ENCODE measurements at places on chromosomes 2 and 18.

GRCh38 chr2:99112617-99113016 is 28.9 kb upstream of the C2orf15 start:
- no peak for DNase-seq

DNA sequence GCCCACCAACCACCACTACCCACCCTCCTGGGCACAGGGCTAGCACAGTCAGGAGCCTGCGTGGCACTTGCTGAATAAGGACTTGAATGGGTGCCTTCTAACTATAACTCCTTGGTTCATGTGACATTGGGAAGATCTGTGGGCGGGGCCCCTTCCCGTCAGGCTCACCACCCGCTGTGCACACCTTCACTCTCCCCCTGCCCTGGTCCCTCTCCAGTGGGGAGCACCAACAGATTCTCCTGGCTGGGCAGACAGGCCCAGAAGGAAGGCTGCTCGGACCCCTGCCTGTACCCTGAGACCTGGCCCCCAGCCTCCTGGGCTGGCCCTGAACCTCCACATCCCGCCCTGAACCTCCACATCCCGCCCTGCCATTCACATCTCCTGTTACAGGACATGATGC is 33.4 kb upstream of the POMC start:
- DNase-seq = no peak

- DNase-seq = no peak
These were observed 352.9 kb downstream of the LPIN1 start for GRCh38 chr2:12099374-12099773.

GRCh38 chr2:77328134-77328931 is 193.8 kb downstream of the LRRTM4 start:
- DNase-seq = no peak

- no peak for DNase-seq
These were observed 23.7 kb downstream of the ASB1 start for GRCh38 chr2:238450440-238450861.

- DNase-seq = peak; percentile 57
These were observed 18.0 kb downstream of the MAL start for GRCh38 chr2:95043300-95044093.

- no peak for DNase-seq
These were observed 64.3 kb upstream of the RTN4 start for GRCh38 chr2:55114597-55114996.

GRCh38 chr2:210561475-210561874 is 5.1 kb downstream of the CPS1 start:
- no peak for DNase-seq

DNA sequence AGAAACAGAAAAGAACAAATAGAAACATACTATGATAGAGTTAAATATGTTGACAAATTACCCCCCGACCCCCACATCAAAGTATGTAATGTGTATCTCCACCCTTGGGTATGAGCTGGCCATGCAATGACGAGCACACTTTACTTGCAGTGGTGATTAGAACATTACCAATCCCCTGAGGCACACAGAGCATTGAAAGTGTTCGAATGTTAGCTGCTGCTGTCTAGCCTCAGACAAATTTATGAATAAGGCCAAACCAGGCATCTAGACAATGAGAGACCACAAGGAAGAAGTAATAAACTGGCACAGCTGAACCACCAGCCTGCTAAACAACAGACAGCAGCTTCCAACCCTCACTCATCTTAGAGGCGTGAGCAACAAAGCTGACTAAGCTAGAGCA is 380.5 kb downstream of the DSEL start:
- no peak for DNase-seq

DNA sequence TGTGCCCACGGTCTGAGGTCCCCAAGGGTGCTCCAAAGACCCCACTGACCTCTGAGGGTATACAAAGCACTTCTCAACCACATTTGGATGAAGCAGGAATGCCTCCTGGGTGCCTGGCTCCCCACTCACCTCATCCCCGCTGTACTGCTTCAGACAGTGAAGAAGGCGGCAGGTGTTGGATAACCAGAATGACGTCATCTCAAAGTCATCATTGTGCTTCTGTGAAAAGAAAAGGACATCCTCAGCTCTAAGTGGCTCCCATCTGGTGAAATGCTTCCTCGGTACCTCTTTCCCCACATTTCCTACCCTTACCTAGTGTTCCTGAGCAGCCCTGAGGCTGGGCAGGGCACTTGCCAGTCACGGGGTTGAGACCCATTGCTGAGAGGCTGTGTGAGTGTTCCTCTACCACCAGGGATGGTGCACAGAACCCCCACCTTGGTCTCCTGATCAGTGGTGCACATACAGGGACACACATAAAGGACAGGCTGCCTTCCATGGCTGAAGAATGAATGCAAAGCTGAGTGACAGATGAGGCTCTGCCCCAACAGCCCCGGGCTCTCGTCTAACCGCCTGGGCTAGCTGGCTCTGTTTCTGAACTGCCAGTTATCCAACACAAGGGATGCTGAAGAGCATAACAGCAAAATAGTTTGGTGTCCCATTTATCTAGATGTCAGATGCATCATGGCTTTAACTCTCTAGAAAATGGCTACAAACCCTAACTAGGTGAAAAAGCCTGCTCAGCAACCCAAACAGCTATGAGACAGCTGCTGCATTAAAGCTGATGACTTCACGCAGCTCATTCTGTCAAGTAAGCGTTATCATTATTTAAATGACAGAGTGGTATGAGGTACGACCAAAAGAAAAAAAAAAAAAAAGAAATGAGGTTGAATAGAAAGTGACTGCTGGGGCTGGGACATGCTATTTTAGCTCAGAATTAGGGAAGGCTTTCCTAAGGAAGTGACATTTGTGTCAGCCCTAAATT is 28.2 kb upstream of the ACAA2 start:
- DNase-seq = no peak

DNA sequence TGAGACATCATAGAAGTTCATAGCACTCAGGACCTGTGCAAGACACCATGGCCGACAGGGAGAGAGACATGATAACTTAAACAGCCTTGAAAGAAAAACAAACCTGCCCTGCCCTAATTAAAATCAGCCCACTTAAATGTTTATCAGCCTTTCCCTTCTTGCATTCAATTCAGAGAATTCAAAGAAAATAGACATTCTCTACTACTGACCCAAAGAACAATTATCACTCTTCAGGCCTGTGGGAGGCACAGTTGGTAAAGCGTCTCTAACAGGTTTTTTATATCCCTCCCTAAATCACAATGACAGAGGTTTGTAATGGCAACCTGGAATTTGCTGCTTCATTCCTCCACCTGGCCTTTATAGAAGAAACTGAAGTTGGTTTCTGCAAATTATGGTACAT is 1.7 kb downstream of the CDK15 start:
- no peak for DNase-seq

GRCh38 chr2:197011801-197012641 is 85.5 kb upstream of the PGAP1 start:
- DNase-seq = peak; percentile 53

DNA sequence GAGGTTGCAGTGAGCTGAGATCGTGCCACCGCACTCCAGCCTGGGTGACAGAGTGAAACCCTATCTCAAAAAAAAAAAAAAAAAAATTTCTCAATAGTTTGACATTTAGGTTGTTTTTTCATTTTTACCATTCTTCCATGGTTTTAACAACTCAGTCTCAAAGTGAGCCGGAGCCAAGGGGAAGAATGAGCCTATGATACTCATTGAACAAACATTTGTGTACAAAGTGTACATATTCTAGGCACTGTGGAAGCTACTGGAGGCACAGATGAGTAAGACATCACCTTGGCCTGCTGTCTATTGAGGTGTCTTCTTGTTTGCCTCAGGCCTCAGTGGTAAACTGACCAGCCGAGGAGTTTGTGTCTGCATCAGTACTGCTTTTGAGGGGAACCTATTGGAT is 21.9 kb downstream of the CENPO start:
- DNase-seq = no peak

GRCh38 chr18:3449512-3450011 is 410 bp upstream of the TGIF1 start:
- DNase-seq = no peak

- DNase-seq = no peak
These were observed 82.1 kb upstream of the CCDC68 start for GRCh38 chr18:55041366-55041765.

DNA sequence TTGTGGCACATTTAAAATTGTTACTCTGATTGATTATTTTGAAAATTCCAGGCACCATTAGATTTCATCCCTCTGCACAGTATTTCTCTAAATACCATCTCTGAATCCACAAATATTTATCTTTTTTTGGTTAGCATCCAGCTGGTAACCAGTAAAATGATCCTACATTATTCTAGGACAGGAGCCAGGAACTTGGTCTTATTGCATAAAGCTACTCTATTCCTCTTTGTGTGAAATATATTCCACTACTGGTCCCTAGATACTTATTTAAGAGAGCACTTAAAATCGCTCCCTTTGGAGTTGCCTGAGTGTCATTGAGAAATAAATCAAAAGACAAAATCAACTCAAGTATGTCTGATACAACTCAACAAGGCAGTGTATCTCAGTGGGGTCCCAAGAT is 7.4 kb upstream of the MBOAT2 start:
- no peak for DNase-seq

DNA sequence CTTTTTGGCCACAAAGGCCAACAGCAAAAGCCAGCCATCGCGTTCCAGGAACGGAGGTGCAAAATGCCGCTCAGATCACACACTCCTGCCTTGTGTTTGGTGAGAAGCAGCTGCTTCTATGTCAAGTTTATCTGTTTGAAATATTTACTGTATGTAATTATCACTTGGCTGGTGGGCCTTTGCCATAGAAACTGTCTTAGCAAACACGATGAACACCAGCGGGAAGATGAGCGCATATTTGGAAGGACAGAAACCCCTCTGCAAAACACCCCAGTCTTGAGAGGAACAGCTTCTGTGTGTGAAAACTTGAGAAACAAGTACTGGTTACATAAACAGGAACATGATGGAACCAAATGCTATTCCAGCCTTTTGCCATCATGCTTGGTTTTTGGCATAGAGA is 59.7 kb downstream of the SCG2 start:
- DNase-seq = no peak

- no peak for DNase-seq
These were observed 6.0 kb upstream of the NFATC1 start for GRCh38 chr18:79389689-79390088.

DNA sequence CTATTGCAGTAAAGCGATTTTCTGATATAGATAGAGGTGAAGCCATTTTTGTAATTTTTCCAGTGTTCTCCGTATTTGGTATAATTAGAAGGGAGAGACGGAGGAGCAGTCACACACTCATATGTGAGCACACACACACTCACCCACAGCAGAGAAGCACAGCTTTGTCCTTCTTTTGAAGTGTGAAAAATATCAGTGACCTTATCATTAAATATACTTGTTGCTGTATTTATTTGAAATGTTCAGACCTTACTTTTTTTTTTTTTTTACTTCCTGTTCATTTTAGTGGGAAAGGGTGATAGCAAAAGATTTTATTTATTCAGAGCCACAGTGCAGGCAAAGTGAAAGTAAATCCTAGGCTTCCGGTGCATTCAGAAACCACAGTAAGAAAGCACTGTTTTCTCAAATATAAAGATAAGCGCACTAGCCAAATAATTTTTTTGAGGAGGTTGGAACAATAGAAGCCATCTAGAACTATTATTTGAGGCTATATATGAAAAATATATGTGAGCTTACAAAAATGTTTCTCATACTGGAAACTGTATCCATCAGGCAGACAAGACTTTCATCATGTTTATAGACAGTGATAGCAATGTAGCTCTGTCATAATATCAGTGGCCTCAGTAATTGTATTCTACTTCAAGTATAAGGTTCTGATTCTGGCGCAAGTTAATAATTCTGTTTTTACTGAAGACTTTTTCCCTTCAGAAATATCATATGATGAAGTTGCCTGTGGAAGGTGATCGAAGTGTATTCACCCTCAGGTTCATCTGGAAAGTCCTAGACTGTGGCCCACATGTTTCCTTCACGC is 37.2 kb downstream of the TSHZ1 start:
- DNase-seq = no peak

DNA sequence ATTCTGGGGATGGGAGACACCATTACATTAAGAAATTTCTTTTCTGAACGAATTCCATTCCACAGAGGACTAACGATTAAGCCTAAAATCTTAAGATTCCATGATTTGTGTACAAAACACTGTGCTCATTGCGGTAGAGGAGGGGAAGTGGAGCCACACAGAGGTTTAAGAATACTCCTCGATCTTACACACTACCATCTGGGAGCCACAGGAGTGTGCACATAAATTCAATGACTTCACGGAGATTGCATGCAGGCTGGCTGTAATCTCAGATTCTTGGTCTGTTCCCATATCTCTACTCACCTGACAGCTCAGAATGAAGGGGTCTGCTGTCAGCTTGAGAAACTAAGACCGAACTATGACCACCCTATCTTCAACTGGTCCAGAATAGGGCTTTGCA is 762 bp downstream of the VPS4B start:
- DNase-seq = no peak

DNA sequence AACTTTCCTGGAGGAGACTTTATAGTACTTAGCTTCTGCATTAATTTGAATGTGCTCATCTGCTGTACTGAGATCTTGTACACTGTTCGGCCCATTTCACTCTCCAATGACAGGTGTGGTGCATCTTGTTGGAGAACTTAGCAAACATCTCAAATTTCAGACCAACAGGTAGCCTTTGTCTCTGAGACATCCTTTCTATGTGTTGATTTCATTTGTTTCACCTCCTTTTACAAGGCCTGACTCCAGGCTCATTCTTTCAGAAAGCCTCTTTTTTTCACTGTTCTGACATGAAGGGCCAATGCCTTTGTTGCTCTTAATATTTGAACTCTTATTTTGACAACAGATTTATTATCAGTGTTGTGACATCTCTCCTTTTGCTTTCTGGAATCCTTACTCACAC is 271.8 kb upstream of the FANCL start:
- no peak for DNase-seq

DNA sequence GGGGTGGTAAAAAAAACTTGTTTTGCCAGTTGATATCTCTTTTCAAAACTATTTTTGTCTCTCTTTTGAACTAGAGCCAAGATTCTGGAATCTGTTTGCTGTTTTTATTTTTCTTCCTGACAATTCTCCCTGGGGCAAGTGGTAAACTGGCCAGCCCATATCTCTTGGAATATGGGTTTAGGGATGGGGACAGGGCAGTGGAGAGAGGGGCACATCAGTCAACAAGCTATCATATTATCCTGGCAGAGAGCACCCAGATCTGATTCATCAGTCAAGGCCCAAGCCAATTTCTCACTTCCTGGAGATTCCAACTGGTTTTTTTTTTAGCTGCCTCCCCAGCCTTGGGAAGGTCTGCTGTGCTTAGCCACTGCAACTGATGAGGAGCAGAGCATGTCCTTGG is 52.3 kb downstream of the ARHGAP28 start:
- DNase-seq = peak; percentile 53

DNA sequence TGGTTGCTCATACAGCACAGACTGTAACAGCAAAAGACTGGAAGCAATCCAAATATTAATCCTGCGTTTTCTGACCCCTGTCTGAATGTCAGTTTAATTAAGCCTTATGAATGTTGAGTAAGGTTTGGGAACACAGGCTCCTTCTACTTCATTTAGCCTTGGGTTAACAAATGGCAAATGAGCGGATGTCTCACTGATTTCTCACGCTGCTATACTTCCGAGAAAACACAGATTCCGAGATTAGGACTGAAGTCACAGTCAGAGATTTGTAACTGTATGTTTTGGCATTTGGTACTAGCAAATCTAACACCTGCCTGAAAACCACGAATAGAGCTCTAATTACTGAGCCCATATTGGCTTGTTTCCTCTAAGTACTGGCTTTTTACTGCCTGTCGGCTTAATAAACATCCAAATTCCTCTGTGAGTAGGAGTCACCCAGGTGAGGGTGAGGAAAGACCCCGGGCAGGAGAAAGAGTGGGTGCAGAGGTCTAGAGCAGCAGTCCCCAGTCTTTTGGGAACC is 10.6 kb downstream of the MC5R start:
- no peak for DNase-seq
